ENCODE measurements at places on chromosomes 7 and 10. TPM values are rescaled to one million over a fixed set of nuclear protein-coding genes. Genes with fewer than 3 reads are reported as not detected.
A peak's percentile ranks its signal among the peaks of the same experiment; 100 is the strongest.

DNA sequence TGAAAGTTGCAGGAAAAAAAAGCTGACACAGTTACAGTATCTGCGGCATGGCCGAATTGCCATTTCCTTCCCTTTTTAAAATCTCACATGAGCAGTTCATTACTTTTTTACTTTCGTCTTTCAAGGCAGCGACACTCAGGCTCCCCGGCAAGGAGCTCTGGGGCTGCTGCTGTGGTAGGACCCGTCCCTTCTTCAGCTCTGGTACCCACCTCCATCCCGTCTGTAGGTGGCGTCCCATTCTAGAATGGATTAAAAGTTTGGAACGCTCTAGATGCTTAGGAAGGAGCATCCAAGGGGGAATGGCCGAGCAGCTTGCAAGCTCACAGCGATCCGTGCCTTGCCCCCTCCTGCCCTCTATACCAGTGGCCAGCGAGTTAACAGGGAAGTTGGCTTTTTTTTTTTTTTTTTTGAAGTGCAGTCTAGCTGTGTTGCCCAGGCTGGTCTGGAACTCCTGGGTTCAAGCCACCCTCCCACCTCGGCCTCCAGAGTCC lies 22.8 kb upstream of the TTYH3 start:
- peak; percentile 16 for DNase-seq

- DNase-seq, result no peak
These were observed 267.7 kb downstream of the MALRD1 start for GRCh38 chr10:19316204-19316870.

GRCh38 chr10:17805921-17806577 lies 3.1 kb upstream of the MRC1 start:
- DNase-seq, result peak; percentile 36

GRCh38 chr10:89741126-89741762 lies 39.9 kb downstream of the KIF20B start:
- DNase-seq, result no peak

DNA sequence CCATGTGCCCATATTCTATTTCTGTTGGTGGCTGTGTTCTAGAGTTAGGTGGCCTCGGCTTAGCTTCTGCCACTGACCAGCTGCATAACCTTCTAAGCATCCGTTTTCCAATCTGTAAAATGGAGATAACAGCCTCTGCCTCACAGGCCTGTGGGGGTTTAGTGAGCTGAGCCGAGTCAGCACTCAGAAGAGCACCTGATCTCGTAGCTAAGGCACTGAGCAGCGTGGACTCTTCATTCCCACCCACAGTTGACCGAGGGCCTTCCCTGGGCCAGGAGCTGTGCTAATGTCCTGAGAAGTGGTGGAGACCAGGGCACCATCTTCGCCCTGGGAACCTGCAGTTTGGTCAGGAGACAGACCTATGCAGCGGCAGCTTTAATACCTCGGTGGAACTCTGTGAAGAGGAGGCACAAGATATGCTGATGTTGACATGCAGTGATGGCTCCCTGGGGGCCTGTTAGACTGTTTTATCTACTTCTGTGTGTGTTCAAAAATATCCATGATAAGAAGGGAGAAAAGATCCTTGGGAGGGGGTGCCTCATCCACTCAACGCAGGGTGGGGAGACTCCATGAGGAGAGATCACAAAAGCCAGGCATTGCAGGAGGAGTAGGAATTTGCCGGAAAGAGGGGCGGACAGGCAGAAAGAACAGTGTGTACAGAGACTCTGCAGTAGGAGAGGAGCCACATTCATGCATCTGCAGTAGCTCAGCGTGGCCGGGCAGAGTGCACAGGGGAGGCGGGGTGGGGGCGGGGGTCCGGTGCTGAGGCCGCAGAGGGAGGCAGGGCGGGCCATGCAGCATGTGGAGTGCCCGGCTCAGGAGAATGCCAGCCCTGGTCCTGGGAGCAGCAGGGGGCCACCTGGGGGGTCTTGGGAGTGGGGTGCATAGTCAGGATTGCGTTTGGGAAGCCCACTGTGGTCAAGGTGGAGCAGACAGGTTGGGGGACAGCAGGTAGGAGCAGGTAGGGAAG lies 136.8 kb downstream of the C10orf105 start:
- no peak for DNase-seq

DNA sequence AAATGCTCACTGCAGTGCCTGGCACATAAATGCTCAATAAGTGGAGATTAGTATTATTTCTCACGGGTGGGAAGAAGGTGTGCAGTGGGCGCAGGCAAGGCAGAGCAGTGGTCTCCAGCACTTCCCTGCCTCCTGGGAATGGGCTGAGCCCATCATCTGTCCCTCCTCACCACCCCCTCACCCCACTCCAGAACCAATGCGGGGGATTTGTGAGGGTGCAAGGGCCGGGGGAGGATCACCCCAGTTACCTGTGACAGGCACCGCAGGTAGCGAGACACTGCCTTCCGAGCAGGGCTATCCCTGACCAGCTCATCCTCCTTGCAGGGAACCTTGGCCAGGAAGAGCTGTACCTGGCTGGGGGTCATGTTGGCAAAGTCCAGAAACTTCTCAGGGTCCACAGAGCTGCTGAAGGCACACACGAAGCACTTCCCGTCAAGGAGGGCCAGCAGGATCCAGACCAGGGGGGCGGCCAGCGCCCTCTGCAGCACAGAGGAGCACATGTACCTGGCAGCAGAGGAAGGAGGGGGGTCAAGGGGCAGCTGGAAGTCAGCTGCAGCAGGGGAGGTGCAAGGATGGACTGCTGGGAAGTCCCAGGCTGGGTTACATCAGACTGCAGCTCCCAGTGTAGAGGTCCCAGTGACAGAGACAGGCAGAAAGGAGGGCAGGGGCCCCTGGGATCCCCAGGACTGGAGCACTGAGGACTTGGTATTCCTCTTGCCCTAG lies 2.8 kb downstream of the CALHM3 start:
- DNase-seq, result no peak

Gene PTPRZ1
- 0.30 TPM for total RNA-seq
